Stimulated activated CD4-positive, alpha-beta T cell treated with anti-CD3 and anti-CD28 coated beads, Interleukin-12 subunit alpha, Interleukin-12 subunit beta, amount 100 ng/mL, for 4 hours (primary cell): ENCODE measurements at places on chromosomes 11 and 22.

DNA sequence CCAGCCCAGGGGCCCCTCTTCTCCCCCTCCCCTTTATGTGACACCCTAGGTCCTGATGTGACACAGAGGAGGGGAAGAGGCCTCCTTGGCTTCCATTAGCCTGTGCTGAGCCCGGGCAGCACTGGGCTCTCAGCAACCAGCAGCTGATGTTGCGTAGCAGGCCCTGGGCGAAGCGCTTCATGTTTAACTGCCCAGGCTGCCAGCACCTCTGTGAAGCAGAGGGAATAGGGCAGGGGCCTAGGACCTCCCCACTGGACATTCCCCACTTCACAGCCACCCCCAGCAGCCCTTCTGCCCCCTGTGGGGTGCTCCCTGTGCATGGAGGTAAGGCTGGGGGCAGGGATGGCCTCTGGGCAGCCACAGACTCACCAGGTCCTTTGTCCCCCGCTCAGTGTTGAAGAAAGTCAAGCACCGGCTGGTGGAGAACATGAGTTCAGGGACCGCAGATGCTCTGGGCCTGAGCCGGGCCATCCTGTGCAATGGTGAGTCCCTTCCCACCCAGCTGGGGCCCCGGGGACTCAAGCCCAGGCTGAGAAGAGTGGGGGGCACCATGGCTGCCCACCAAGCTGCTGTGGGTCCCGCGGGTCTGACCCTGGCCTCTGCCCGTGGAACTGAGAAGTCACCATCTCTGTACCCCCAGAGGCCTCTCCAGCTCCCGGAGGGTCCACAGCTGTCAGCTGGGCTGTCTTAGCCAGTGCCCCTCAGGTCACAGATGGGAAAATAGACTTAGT is 11.6 kb downstream of the PICK1 start:
- DNase-seq = no peak

DNA sequence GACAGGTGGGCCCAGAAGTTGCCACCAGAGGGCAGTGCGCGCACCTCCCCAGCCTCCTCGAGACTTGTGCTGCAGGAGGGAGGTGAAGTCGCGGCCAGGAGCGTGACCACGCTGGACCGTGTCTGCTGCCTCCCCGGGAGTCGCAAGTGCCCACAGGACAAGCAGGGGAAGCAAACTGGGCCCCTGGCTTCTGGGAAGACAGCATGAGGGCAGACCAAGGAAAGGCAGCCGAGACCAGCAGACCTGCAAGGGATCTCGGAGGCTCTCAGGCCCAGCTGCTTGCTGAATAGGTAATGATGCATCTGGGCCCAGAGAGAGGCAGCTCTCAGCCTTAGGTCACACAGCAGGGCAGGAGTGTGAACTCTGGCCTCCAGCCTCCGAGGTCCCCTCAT is 17.0 kb upstream of the IL2RB start:
- peak; percentile 85 for DNase-seq

DNA sequence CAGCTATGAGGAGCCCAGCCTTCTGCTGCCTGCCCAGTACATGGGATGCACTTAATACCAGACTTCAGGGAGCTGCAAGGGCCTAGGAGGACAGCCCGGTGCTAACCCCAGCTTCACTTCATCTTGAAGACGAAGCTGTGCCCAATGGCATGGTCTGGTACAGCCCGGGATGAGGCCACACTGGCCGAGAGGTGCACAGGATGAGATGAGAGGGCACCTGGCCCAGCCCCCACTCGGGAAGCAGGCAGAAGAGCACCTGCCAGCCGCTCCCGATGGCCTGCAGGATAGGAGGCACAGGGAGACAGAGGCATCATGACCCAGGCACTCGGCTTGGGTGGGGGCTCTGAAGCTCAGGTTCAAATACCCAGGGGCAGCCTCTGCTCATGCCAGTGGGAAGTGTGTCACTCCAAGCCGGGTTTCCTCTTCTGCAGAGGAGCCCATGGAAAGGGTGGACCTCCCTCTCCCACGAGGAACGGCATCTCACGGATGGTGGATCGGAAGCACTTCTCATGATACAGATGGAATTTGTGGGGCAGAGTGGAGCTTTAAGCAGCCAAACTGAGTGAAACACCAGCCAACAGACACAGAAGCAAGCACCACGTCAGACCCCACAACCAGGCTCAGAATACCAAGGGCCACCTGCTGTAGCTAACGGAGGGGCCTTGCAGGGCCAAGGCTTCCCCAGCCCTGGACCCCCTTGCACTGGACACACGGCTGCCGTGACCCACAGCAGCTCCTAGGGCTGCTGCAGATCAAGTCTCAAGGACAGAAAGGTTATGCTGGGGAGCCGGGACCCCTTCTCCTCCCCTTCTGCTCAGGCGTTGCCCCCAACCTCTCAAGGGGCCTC is 875.2 kb downstream of the BRD1 start:
- DNase-seq = no peak

GRCh38 chr11:126202646-126203359 is 8.6 kb downstream of the RPUSD4 start:
- no peak for DNase-seq

DNA sequence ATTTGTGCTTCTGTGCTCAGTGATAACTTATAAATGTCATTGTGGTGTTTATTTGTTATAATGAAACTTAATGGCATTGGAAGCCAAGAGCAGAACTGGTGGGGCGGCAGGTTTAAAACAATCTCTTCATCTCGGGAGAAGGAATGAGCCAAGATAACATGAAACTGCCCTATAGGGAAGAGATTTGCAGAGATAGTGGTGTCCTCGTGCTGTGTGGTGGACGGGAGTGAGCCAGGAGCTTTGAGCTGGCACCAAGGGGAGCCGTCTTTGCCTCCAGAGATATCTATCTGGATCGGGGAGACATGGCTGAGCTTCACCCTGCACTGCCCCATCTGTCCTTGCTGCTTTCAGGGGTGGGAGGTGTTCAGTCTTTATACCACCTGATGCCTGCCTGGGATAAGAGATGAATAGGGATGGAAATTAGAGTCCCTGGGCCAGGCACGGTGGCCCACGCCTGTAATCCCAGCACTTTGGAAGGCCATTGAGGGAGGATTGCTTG is 189.6 kb downstream of the ST3GAL4 start:
- DNase-seq = no peak

DNA sequence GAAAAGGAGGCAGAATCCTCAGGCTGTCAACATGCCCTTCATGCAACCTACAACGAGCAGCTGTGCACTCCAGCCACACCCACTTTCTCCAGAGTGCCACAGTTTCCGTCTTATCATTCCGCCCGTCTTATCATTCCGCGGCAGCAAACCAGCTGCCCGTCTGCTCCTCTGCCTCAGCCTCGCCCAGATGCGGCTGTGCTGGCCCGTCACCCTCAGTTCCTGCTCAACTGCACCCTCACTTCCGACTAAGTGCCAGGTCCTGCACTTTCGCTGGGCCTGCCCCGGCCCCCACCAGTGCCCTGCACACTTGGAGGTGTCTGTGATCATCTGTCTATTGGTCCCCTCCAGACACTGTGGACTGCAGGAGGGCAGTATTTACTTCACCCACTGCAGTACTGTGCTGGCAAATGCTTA is 43.7 kb downstream of the MICAL3 start:
- peak; percentile 18 for DNase-seq

- DNase-seq = no peak
Measured at GRCh38 chr11:75541193-75542087, 15.7 kb upstream of the GDPD5 start.

DNA sequence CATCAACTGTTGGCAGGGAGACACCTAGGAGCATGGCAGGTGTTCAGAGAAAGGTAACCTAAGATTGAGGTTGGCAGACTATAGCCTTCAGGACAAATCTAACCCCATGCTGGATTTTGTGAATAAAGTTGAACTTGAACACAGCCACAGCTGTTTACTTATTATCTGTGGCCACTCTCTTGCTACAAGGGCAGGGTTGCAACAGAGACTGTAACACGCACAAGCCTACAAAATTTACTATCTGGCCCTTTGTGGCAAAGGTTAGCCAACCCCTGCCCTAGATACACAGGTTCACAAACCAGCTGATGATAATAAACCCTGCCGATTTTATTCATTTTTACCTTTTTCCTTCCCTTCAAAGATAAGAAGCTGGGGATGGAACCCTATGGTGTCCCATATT is 2.5 kb downstream of the THYN1 start:
- no peak for DNase-seq

DNA sequence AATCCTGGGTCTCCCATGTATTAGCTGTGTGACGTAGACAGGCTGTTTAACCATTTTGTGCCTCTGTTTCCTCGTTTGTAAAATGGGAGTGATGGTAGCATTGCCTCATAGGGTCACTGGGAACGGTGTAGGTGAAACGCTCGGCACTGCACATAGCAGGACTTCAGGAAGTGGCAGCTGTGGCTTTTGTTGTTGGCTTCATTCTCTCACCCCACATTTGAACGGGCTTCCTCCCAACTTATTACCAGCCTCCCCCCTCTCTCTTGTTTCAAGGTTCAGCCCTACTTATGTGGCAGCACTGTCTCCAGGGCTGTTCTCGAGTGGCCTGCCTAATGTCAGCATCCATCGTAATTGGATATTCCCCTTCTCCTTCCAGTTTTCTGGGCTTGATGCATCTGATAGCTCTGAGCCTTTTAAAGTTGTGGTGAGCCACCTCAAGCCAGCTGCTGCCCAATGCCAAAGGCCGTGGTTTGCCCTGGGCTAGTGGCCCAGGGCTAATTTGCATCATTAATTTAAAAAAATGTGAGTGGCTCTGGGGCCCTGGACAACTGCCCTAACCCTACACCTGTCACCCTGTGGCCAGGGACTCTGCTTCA is 217.8 kb upstream of the TBCEL start:
- DNase-seq = no peak

- DNase-seq = no peak
Measured at GRCh38 chr22:28441720-28442263, 237.8 kb downstream of the TTC28 start.

DNA sequence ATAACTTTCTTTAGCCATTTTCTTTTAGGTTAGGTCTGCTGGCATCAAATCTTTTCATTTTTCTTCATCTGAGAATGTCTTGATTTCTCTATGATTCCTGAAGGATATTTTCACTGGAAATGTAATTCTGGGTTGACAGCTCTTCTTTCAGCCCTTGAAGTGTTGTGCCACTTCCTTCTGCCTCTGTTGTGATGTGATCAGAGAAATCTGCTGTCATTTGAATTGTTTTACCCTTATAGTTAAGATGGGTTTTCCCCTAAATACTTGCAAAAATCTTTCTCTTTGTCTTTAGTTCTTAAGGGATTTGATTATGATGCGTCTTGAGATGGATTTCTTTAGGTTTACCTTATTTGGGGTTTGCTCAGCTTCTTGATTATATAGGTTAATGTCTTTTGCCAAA is 23.0 kb downstream of the USP47 start:
- DNase-seq = no peak

DNA sequence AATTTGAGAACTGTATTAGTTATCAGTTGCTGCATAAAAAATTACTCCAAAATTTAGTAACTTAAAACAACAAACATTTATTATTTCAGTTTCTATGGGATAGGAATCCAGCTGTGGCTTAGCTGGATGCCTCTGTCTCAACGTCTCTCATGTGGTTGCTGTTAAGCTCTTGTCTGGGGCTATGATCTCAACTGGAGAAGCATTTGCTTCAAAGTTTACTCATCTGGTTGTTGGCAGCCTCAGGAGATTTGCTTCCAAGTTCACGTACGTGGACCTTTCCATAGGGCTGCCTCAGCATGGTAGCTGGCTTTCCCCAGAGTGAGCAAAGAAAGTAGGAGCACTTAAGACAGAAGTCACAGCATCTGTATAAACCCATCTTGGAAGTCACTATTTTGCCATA is 144.9 kb upstream of the SESN3 start:
- no peak for DNase-seq

DNA sequence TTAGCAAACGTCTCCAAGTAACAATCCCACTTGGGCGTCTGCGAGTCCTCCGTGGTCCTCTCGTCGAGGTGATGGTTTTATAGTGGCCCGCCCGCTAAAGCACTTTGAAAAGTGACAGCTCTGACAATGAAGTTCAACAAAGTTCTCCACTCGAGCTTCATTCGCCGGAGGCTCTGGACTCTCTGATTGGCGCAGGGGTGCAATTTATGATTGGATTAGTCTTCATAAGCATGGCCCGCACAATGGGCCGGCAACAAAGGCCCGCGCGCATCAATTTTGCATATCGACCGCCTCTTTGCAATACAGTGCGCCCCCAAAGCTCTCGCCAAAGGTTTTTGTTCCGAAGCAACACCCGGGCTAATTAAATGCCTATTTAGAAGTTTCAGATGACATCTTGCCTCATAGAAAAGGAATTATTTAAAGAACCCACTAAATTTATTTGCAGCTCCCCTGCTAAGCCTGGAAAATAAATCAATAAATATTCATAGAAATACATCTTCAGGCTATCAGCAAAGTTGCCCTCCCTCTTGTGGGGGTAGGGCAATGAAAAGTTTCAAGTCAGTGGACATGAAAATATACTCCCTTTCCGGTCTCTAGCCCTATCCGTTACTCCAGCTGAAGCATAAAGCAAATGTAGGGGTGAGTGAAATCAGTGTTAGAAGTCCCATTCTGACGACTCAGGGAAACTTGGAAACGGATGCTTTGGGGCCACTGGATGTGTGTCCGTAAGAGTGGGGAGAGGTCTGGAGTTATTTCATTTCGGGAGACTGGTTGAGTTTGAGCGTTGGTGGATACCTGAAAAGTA is at the start of gene DBX1:
Gene DBX1 (minus strand): TSS at position 51 of the 805 bp plus-strand sequence. CDS start 151 bp downstream, outside the sequence.
- DNase-seq = no peak

GRCh38 chr22:46507451-46508425 is 29.7 kb downstream of the CELSR1 start:
- DNase-seq = no peak

DNA sequence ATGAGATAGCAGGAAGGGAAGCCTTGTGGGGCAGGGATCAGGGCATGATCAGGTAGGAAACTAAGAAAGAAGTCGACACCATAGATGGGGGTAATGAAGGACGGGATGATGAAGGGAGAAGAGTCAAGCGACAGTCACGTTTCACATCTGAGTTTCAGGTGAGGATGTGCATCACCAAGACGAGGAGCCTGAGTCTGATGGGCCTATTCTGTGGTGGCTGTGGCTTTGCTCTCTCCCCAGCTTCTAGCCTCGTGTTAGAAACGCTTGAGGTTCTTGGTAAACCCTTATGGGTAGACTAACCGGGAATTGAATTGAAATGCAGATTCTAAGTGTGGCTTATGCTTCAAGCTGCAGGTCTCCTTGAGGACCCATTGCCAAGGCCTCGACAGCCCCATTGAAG is 45.6 kb upstream of the LMO1 start:
- DNase-seq = no peak

DNA sequence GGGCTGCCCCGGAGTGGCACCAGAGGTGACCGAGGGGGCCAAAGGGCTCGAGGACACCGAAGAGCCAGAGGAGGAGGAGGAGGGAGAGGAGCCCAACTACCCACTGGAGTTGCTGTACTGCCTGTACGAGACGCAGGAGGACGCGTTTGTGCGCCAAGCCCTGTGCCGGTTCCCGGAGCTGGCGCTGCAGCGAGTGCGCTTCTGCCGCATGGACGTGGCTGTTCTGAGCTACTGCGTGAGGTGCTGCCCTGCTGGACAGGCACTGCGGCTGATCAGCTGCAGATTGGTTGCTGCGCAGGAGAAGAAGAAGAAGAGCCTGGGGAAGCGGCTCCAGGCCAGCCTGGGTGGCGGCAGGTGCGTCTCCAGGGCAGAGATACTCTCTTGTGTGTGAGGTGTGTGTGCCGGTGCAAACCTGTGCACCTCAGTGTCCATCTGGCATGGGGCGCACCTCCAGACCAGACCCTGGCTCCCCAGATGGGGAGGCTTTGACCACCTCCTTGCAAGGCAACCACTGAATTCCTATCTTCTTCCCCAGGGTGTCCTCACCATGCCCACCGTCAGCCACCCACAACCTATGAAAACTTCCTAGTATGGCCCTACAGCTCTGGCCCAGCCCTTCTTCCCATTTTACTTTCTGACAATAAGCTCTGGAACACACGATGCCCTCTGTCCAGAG is 3.4 kb downstream of the NLRP6 start:
- no peak for DNase-seq
